Left renal pelvis (tissue), 4 donors: ENCODE measurements at places on chromosomes 7 and 10. TPM values are rescaled to one million over a fixed set of nuclear protein-coding genes. Genes with fewer than 3 reads are reported as not detected.

DNA sequence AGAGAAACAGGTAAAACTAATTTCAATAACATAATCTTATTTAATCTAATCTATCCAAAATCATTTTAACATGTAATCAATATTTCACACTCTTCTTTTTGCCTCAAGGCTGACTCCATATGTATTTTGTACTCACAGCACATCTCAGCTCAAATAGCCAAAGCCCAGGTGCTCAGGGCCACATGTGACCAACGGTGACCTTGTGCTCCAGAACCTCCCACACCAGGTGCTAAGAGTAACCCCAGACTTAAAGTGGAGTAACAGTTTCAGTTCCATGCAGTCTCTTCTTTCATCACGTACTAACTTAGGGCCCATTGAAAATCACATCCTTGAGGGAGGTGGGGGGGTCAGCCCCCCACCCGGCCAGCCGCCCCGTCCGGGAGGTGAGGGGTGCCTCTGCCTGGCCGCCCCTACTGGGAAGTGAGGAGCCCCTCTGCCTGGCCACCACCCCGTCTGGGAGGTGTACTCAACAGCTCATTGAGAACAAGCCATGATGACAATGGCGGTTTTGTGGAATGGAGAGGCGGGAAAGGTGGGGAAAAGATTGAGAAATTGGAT, 47.3 kb downstream of the NCAPG2 start:
- no peak for DNase-seq

CABCOCO1 gene
- 4.1 TPM for polyA plus RNA-seq

OPN1SW gene
- 1.8 TPM for polyA plus RNA-seq

- DNase-seq = no peak
Measured at GRCh38 chr7:28754027-28754426, 204.1 kb downstream of the TRIL start.

DNA sequence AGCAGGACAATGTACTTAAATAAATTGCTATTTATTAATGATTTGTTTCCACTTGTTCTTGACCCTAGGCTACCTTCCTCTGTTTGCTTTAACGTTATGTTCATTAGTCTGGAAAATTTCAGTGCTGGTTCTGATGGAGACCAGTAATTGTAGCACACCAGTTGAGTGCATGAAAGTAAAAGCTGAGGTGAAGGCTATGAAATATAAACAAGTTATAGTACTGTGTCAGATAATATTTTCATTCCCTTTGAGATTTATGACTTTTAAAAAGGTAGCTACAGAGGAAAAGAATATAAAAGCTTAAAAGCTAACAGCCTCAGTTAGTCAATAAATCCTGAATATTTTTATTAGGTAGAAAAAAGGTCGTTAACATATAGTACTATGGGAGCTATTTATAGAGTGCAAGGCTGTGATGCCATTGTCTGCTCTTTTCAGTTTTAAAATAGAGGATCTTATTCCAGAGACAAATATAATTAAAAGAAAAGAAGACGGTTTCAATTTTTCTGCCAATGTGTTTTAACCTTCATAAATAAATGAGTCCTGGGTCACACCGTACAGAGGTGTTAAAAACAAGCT, 351.8 kb upstream of the ETV1 start:
- no peak for DNase-seq

DNA sequence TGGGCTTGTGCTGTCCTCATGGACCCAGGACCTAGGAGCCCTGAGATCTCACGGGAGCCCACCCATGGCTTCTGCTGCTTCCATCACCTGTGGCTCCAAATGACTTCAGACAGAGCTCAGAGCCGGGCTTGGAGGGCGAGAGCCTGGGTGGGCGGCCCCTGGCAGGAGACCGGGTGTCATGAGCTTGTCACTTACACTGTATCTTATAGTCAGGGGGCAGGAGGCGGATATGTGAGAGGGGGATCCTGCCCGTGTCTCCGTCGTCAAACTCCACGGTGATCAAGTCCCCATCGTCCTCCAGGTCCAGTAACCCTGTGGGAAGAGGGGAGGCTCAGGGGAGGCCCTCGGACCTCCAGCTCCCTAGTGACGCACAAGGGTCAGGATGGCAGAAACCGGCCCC, 33.0 kb downstream of the SLC29A4 start:
- no peak for DNase-seq

DNA sequence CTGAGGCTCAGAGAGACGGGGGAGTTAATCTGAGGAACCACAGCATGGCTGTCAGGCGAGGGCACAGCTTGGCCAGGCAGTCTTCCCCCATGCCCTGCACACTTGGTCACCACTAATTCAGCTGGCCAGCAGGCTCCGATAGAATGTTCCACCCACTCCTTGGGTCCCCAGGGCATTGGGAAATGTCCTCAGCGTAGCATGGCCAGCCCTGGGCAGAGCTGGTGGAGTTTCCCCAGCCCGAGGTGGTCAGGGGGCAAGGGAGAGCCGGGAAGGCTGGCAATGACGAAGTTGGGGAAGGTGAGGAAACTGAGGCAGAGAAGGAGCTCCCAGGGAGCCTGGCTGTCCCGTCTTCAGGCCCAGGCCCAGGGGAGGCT, 12.1 kb upstream of the GRIFIN start:
- no peak for DNase-seq

IL2RA gene
- polyA plus RNA-seq = not detected

UTF1 gene
- not detected for polyA plus RNA-seq

- DNase-seq = no peak
Measured at GRCh38 chr7:30446266-30446665, 32.3 kb downstream of the NOD1 start.

BBS9 gene
- polyA plus RNA-seq = 19.3 TPM

GRCh38 chr7:148535217-148535616, 55.3 kb upstream of the C7orf33 start:
- DNase-seq = peak; percentile 38

DNA sequence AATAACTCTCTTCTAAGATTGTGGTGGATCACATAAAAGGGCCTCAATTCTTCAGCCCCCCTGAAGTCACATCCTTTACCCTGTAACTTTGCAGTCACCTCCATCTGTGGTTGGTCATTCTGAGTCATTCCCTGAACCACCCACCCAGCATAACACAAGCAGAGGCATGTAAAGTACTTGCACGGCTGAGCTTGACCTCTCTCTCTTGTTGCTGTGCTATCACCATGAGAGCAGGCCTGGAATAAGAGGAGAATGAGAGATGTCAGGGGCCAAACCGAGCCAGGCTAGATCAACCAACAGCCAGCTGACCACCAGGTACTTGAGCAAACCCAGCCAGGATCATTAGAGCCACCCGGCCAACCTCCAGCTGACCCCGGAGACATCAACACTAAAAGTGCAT, 13.5 kb upstream of the STK17A start:
- DNase-seq = no peak

DNA sequence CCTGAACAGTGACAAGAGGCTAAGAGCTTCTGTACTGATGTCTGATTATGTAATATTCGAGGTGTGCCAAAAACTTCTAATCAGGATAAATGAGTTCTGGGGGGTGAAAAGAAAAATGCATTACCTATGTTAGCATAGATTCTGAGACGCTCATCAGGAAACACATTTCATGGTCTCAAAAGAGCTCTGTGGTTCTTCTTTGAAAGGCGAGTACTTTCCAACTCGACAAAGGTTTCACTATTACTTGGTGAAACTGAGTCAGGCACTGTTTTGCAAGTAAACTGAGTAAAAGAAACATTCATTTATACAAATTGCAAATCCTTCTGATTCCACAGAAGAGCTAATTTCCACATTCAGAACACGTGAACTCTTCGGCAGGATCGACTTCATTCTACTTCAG, 523.2 kb downstream of the GATA3 start:
- no peak for DNase-seq

DNA sequence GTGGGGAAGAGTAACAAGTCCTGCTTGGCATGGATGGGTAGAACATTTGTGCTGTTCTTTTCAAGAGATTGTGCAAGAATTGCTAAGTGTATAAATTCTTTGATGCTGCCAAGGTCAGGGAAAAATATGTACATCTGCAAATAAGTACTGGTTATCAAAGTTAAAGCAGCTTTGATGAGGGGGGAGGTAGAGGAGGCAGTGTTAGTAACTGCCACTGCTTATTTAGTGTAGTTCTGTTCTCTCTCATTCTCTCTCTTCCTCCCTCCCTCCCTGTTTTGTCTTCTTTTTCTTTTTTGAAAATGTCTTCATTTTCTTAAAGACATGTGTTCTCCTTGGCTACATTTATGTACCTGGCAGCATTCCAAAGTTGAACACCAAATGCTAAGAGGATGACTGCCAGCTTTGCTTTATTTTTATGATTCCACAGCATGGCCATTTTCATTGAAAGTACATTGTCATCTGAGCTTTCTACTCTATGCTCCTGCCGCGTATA, 18.6 kb downstream of the CACNB2 start:
- no peak for DNase-seq

- no peak for DNase-seq
Measured at GRCh38 chr7:17500736-17501135, 202.3 kb downstream of the AHR start.

DNA sequence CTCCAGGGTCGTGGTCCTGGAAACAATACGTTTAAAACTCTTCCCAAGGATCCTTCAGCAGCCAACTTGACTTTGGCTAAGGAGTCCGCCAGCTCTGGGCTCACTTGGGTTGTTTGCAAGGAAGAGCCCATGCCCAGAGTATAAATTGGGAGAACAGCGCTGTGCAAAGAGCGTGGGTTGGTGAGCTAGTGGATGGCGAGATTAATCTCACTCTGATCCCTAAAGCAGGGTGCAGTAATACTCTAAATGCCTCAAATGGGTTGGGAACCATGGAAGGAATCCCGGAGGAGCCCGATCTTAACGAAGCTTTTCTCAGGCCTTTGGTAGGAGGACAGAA, 495 bp upstream of the SDHAF3 start:
- DNase-seq = no peak

- no peak for DNase-seq
Measured at GRCh38 chr10:125231116-125231812, 70.9 kb upstream of the CTBP2 start.

ERV3-1 gene
- polyA plus RNA-seq = 33.1 TPM

HKDC1 gene
- 19.0 TPM for polyA plus RNA-seq

- no peak for DNase-seq
Measured at GRCh38 chr7:157597562-157597961, 260.8 kb downstream of the DNAJB6 start.

- DNase-seq = no peak
Measured at GRCh38 chr10:75107756-75108683, 3.4 kb upstream of the SAMD8 start.

GRCh38 chr7:50047716-50048115, 45.3 kb downstream of the ZPBP start:
- no peak for DNase-seq

DNA sequence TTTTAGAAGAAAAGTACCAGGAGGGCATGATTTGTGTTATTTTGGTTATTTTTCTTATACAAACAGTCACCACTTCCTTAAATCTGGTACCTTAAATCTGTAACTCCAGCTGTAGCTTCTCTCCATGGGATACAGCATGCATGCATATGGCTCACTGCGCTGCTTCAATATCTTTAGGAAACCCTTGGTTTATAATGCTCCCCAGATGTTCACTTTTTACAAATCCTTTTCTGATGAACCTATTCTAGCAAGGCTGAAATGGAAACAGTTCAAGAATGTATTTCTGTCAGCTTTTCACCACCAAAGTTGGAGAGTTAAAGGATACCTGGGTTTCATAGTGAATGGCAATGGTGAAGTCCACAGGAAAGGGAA, 50.9 kb downstream of the LAMB4 start:
- DNase-seq = no peak

MYO3A gene
- polyA plus RNA-seq = 7.0 TPM

IGFBP3 gene
- polyA plus RNA-seq = 175 TPM

TYSND1 gene
- 10.4 TPM for polyA plus RNA-seq

CDK14 gene
- polyA plus RNA-seq = 44.2 TPM

DNA sequence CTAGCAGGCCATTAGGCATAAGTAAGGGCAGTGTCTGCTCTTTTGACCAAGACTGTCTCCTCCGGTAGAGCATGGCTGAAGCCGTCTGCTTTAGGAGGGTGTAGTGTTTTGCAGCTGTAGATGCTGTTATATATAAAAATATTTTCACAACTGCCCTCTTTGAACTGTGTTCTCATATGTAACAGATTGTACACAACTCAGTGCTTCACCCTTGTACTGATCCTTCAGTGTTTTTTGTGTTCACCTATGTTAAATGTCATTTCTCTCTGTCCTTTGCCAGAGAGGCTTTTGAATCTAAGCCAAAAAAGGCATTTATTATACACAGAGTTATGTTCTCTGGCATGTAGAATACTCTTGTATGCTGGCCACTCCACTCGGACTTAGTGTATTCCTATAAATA, 135.5 kb downstream of the BICC1 start:
- DNase-seq = no peak

ANKRD22 gene
- 0.10 TPM for polyA plus RNA-seq

ANKRD7 gene
- 0.44 TPM for polyA plus RNA-seq

DNA sequence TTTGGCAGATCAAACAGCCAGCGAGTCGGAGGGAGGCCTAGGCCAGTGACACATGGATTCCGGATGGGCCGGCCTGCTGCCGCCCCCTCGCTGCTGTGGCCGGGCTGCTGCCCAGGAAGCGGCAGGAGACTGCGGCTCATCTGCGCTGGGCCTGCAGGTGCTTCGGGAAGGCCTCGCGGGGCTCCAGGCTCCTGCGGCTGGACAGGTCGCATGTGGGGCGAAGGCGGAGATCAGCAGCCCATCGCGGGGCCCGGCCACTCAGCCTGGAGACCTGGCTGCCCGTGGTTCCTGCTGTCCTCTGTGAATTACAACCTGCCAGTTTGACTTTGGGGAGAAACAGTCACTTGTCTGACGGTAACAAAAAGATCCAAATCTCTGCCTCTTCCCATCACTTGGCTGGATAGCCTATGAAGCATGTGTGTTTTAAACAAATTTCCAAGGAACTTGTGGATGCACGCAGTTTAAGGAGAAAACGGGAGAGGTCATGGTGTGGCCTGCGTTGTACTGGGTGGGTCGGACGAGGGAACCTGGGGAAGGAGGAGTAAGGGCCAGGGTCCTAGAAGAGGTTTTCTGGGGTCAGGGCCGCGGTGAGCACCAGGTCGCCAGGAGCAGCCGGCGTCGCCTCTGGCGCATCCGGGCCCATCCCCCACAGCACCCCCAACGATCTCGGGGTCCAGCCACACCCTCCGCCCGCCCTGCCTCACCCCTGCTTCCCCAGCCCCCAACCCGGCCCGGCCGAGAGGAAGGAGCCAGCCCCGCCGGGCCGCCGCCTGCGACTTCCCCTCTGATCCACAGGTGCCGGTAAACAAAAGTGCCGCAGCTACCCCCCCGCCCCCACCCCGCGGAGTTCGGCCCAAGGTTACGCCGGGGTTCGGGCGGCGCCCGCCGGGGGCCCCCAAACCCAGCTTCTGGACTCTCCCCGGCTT, 1.6 kb downstream of the SPOCK2 start:
- no peak for DNase-seq

- no peak for DNase-seq
Measured at GRCh38 chr10:118042827-118043242, 3.9 kb downstream of the RAB11FIP2 start.

DNA sequence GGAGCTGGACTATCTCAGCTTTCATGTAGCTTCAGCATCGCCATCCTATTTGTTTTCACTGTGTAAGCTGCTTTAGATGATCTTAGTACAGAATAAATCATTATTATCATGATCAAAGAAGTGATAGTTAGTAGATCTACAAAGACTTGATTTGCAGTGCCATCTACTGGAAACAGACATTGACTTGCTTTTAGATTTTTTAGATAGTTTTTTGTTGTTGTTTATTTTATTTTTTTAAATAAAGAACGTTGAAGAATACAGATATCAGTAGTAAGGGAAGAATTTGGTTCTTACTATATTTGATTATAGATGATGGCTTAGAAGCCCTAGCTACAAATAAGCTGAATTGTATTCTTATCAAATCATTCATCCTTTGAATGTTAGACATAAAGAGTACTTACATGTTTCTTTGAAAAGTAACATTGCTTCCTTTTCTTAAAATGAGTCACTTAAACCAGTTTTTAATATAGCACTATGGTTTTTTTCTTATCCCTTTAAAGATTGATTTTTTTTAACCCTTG, 6.3 kb upstream of the SFMBT2 start:
- DNase-seq = no peak
